Heart right ventricle (tissue), 16 donors: ENCODE measurements at places on chromosomes 13 and 19. TPM values are rescaled to one million over a fixed set of nuclear protein-coding genes. Genes with fewer than 3 reads are reported as not detected.

ZNF723 gene
- not detected for total RNA-seq

DNA sequence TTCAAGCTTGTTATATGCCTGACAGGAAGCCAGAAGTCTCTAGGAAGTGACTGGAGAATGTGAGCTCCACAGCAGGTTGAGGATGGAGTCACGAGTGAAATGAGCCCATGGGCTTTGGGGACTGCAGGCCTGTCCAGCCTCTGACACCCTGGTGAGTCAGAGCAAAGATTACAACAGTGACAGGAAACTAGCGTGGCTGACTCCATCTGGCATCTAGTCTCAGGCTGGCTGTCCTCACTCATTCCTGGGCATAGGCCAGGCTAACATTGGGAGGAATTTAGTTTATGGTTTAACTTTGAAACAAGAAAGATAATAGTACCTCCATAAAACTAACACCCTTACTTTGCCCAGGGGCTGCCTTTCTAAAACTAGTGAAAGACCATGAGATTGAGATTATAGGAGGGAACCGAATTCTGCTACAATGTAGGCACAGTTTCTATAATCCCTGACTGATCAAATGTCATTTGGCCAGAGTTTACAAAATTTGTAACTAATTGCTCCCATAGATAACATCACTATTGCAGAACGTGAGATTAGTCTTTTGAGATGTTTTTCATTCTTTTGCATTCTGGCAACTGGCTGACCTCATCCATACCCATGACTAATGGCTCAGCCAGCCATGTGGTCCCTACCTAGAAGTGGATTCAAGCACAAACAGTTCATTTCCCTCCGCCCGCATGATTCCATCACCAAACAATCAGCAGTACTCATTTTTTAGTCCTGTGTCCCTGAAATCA lies 28.4 kb downstream of the PSG1 start:
- DNase-seq, result peak; percentile 12

DNA sequence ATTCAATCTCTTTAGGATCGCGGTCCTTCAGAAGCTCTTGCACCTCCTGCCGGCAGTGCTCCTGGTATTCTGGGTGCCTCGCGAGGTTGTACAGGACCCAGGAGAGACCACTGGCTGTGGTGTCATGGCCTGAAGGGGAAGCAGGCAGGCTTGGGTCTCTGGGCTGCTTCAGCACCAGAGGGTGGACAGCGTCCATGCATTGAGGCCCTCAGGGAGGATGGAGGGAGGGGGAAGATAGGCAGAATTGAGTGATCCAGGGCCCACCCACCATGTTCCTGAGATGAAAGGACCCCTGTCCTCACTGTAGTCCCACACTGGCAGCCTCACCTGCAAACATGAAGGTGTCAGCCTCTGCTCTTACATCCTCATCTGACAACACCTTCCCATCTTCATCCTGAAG lies 17.9 kb upstream of the OR10H5 start:
- no peak for DNase-seq

DNA sequence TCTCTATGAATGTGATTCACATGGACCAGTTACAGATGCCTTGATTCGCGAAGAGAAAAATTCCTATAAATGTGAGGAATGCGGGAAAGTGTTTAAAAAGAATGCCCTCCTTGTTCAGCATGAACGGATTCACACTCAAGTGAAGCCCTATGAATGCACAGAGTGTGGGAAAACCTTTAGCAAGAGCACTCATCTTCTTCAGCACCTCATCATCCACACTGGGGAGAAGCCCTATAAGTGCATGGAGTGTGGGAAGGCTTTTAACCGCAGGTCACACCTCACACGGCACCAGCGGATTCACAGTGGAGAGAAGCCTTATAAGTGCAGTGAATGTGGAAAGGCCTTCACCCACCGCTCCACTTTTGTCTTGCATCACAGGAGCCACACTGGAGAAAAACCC lies 7.7 kb downstream of the ZNF543 start:
- no peak for DNase-seq

- DNase-seq, result no peak
Observed at GRCh38 chr13:46683676-46684260, 113.2 kb downstream of the ESD start.
